ENCODE measurements at places on chromosomes 5 and 9.

DNA sequence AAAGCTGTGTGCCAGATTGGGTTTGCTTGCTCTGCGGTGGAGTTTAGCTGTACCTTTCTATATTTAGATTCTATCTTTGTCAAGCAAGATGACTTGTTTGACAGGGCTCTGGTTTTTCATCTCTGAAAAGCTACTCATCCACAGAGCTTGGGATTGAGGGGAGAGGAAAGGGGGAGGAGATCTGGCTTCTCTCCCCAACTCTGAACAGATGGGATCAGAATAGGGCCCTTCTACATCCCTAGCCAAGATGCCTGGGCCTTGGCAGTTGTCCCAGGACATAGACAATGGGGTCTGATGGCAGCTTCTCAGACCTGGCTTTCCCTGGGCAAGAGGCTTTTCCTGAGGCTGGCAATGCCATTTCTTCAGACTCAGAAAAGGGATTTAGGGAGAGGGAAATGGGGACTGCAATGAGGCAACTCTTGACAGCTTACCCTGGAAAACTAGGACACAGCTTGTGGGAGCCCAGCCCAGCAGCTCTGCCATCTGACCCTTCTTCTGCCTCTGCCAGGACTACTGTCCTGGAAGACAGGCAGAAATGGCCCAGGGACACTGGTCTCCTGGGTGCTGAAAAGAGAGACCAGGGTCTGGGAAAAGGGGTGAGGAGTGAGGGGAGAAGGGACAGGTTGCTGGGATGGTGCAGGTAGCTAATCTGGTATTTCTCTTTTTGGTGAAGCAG, 50.2 kb upstream of the ASTN2 start:
- no peak for DNase-seq

DNA sequence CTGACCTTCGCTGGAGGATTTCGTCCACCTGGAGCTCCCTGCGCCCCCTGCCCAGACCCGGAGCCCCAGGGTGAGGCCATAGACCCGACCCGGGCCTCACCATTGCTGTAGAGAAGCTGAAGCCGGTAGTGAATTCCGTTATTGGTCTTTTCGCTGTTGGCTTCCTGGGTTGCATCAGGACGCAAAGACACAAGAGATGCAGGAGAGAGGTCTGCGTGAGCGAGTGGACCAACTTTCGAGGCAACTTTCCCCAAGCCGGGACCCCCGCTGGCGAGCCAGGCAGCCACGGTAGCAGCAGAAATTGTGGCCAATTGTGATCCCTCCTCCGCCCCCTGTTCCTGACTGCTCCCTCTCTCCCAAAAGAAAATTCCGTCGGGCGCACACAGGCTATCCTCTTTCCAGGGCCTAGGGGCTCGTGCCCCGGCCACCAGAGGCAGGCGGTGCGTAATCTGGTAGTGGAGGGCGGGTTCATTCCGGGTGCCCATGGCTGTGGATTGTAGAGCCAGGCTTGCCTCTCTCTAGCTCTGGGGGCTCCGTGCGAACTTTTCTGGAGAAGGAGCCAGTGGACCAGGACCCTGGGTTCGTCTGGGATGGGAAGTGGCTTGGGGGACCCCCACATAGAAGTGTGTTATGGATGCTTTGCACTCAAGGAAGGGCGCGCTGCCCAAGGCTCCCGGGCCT, 3.3 kb downstream of the EBF1 start:
- DNase-seq: no peak

DNA sequence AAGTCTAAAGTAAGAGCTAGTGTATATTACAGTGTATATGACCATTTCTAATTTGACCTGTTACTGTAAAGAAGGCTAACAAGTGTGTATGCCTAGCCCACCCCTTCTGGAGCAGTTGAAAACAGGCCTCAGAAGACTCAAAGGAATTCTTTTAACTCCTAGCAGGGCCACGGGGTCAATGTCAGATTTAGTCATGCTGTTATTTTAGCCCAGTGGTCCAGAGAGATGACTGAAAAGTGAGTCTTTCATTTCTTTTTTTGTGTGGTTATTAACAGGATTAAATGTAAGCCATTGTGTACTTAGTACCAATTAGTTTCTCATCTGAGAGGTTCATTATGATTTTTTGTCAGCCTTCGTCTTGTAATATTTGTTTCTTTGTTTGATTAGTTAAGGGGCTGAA, 24.4 kb downstream of the ZCCHC7 start:
- DNase-seq: no peak

DNA sequence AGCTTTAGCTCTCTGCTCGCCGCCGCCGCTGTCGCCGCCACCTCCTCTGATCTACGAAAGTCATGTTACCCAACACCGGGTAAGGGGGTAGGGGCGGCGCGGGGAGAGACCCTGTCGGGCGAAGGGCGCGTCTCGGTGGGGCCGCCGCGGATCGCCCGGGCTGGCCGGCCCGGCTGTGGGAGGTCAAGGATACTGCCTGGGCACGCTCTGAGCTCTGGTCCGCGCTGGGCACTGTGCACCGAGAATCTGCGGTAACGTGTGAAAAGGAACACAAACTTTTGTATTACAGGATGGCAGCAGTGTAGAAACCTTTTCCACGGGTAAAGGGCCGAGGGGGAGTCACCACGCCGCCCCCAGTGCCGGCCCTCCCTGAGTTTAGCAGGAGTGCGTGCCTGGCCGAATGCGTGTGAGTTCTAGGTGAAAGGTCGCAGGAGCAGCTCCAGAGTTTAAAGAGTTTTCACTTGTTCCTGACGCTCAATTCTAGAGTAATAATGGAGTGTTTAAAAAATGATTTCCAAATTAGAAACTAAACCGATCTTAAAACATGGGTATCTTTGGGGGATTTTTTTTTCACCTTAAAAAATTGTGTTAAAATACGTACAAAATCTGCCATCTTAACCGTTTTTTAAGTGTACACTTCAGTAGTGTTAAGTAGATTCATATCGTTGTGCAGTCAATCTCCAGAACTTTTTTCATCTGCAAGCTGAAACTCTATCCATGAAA, at the start of gene HSDL2:
TSS of gene HSDL2 (plus strand) at position 7 of the 723 bp plus-strand sequence. CDS start at position 63, 56 bp downstream.
- DNase-seq: no peak

DNA sequence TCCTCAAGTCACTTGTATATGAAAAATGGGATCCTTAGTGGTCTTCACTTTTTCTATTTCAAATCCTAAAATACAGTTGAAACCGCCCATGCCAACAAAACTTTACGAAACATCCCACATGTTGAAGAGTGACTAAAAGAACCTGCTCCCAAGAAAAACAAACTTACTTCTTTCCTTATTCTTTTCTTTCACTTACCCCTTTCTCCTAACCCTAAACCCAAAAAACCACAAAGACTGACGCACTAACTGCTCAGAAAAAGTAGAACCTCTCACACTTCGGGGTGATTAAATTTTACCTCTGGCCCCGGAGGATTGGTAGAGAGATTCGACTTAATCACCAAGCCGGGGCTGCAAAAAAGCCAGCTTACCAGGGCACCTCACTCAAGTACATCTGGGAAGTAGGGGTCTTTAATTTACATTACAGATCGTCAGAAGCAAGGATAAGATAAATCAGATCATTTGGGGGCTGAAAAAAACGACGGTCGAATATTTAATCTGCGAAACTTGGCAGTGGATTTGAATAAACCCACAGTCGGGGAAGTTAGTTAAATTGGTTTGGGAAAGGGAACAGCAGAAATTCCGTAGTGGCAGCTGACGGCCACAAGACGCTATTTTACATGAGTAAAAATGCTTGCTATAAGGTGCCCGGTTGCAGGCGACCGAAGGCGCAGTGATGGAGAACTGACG, 1.3 kb downstream of the CDO1 start:
- no peak for DNase-seq

GRCh38 chr9:114274217-114274616, 48.7 kb upstream of the ORM1 start:
- DNase-seq: no peak

DNA sequence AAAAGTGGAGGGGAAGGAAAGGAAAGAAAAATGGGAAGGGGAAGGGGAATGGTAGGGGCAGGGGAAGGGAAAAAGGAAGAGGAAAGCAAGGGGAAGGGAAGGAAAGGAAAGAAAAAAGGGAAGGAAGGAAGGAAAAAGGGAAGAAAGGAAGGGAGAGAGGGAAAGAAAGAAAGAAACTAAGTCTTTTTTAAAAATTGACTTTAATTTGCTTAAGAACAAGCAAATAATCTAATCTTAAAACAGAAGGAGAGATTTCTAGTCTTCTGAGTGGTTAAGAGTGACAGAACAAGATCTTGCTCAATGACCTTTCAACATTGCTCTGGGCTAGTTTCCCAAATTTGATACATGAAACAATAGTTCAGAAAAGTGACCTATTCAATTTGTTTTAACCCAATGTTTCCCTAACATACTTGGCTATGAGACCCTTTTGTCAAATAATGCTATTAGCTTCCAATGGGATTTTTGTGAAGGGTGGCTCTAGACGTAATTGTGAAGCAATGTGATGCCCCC, 33.4 kb upstream of the GLIS3 start:
- DNase-seq: no peak

DNA sequence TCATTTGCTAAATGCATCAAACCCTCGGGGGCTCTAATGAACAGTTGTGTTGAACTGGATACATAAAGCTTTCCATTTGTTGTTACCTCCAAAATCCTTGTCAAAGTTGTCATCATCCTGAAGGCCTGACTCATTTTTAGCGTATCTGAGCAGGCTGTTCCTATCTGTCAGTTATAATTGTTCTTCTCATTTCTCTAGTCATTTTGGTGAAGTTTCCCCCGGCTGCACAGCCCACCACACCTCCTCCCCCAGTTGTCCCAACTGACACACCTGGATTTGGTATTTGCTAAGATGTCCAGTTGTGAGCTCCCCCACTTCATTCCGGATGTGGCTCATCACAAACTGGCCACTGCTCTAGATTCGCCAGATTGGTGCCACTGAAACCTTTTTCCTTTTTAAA, 27.7 kb downstream of the ZFAND5 start:
- no peak for DNase-seq

DNA sequence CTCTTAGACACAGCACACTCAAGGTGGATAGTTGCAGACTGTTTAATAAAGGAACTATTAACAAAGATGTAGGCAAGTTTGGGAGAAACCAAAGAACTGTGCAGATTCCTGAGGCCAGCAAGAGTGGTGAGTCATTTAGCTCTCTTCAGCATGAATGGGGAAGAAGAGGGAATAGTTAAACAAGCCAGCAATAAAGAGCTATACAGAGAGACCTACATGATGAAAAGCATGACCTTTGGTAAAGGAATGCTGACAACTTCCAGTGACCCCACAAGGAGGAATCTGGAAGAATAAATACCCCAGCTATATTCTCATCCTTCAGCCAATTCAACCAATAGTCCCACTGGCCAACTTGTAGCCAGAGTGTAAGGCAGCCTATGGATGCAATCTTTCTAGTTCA, 706.0 kb upstream of the GRAMD2B start:
- no peak for DNase-seq

GRCh38 chr5:107933326-107933725, 262.6 kb upstream of the EFNA5 start:
- no peak for DNase-seq

GRCh38 chr5:14958188-14958587, 86.6 kb upstream of the ANKH start:
- no peak for DNase-seq

DNA sequence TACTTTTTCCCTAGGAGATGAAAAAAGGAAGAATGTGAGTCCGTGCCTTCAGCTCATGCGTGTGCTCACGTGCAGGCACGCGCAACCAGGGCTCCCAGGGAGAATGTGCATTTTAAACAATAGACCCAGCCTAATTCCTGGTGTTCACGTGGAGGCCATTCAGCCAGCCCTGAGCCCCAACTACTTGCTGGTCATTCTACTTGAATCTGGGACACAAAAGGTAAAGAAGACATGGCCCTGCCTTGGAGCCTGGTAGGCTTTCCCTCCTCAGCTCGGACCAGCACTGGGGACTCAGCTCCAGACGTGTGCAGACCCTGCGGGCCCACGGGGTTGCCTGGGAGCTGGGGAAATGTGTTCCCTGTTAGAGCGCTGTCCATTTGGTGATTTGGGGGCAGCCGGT, 125.5 kb downstream of the MVB12B start:
- DNase-seq: no peak

- DNase-seq: no peak
These were observed 248.7 kb downstream of the TAF11L14 start for GRCh38 chr5:17882760-17883488.

Measured in DMS79 (cell line).